ENCODE measurements at places on chromosomes 3 and 15. TPM values are rescaled to one million over a fixed set of nuclear protein-coding genes. Genes with fewer than 3 reads are reported as not detected.

- DNase-seq: no peak
These were observed 57.1 kb downstream of the CALML4 start for GRCh38 chr15:68148039-68148438.

GRCh38 chr3:50445919-50446318 lies 57.5 kb downstream of the CACNA2D2 start:
- DNase-seq: no peak

GRCh38 chr3:161940621-161940965 lies 444.0 kb downstream of the OTOL1 start:
- DNase-seq: no peak

IFT122 gene
- total RNA-seq: 22.0 TPM
